ENCODE measurements at places on chromosomes 4 and X. TPM values are rescaled to one million over a fixed set of nuclear protein-coding genes. Genes with fewer than 3 reads are reported as not detected.

- no peaks in the 10 kb centered on the region for H3K27me3 ChIP-seq
- no peak for DNase-seq
- no peaks in the 10 kb centered on the region for H3K4me1 ChIP-seq
- H3K4me3 ChIP-seq = no peak overlapping the region
- H3K27ac ChIP-seq = no peak overlapping the region
- no peaks in the 10 kb centered on the region for H3K36me3 ChIP-seq
These were observed 54.0 kb downstream of the KLHL8 start for GRCh38 chr4:87166296-87166854.

Gene FAM9B
- not detected for total RNA-seq

Gene TLR6
- 4.1 TPM for total RNA-seq

Gene IL15
- 5.9 TPM for total RNA-seq

- no peaks in the 10 kb centered on the region for H3K36me3 ChIP-seq
- no peak within 1 kb of the TSS for H3K27ac ChIP-seq
- no peak within 1 kb of the TSS for H3K4me3 ChIP-seq
- no peaks in the 10 kb centered on the region for H3K27me3 ChIP-seq
These were observed at the start of gene TACR3 for GRCh38 chr4:103719830-103720207. TACR3 (minus strand) TSS chr4:103719985; CDS start chr4:103719675, 310 bp downstream.

GRCh38 chrX:40065296-40066046, 32.3 kb downstream of the BCOR start:
- H3K36me3 ChIP-seq = no peaks in the 10 kb centered on the region
- H3K4me1 ChIP-seq = peaks cover 16% of the 10 kb centered on the region
- no peak overlapping the region for H3K27ac ChIP-seq
- H3K4me3 ChIP-seq = no peak overlapping the region
- DNase-seq = no peak
- no peaks in the 10 kb centered on the region for H3K27me3 ChIP-seq

DNA sequence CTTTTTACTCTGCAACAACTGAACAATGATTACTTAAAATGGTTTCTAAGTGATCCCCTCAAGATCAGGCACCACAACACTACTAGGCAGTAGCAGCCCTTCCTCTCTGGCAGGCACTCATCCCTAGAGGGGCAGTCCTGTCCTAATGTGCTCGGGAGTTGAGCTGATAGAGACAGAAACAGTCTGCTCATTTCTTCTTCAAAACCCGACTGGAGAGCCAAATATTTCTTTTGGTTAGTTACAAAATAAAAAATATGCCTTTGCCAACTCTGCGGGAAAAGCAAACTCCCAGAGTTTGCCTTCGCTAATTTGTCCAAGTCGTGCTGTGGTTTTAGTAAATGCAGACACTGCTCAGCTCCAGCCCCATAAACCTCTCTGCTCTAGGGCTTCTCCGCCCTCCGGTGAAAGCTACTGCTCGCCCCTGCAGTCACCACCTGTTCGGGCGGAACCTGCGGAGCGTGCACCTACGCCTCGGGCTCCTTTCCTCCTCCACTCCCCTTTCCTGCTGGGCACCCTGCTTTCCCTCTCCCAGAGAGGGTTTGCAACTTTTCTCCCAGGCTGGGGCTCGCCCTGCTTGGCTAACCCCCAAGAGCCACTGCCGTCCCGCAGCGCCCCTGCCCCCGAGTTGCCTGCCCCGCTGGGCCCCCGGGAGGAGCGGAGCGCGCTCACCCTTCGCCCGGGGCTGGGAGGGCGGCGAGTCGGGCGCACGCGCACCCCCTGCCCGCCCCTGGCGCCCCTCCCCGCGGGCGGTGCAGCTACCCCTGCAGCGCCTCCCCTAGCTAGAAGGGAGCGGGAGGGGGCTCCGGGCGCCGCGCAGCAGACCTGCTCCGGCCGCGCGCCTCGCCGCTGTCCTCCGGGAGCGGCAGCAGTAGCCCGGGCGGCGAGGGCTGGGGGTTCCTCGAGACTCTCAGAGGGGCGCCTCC, at the start of gene NPNT:
Gene NPNT, plus strand, starts transcription at position 812 of the 923 bp plus-strand sequence. CDS start 182 bp downstream, outside the sequence.
- H3K4me1 ChIP-seq = no peaks in the 10 kb centered on the region
- H3K27me3 ChIP-seq = peaks cover 35% of the 10 kb centered on the region
- no peaks in the 10 kb centered on the region for H3K36me3 ChIP-seq
- no peak for DNase-seq

Gene PAGE2B
- total RNA-seq = not detected

GRCh38 chrX:119753639-119754257, 4.6 kb upstream of the SOWAHD start:
- no peaks in the 10 kb centered on the region for H3K36me3 ChIP-seq
- H3K4me3 ChIP-seq = no peak overlapping the region
- H3K27ac ChIP-seq = no peak overlapping the region
- peaks cover 11% of the 10 kb centered on the region for H3K4me1 ChIP-seq

Gene ADH1B
- 583 TPM for total RNA-seq

Gene PITX2
- total RNA-seq = not detected

DNA sequence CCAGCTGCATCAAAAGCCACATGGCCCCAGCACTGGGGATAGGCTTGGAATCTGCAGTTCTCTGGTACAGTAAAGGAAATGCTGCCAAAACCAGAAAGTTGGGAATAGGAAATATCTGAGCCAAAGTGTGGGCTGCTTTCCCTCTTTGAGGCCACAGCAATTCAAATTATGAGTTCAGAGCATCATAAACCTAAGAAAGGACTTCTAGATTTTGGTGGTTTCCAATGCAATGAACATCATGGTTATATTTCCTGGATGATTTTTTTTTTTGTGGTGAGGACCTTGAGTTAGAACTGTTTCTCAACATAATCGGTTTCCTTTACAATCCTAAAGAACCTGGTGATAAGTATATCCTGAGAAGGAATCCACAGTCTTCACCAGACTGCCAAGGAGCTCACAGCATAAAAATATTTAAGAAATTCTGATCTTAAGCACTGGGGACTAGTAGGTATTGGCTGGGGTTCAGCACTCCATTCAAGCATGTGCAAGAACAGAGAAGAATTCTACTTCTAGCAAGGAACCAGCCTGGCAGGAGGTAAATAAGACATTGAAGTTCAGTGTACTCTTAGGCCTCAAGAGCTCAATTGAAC, 29.8 kb upstream of the ARHGAP24 start:
- H3K4me1 ChIP-seq = peaks cover 5% of the 10 kb centered on the region
- H3K27me3 ChIP-seq = no peaks in the 10 kb centered on the region
- no peaks in the 10 kb centered on the region for H3K36me3 ChIP-seq
- no peak for DNase-seq

DNA sequence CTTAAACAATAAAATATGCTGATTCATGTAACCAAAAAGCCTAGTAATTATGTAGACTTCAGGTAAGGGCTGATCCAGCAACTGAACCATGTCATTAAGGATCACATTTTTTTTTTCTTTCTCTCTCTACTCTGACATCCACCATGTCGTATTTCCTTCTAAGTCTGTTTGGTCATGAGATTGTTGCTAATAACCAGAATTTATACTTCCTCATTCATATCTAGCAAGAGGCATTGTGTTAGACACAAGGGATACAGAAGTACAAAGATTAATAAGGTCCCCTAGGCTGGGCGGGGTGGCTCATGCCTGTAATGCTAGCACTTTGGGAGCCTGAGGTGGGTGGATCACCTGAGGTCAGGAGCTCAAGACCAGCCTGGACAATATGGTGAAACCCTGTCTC, 24.1 kb downstream of the PHEX start:
- no peaks in the 10 kb centered on the region for H3K36me3 ChIP-seq
- H3K27me3 ChIP-seq = no peaks in the 10 kb centered on the region
- no peak overlapping the region for H3K4me3 ChIP-seq
- DNase-seq = no peak
- no peak overlapping the region for H3K27ac ChIP-seq

Measured in sigmoid colon (tissue), 7 donors.